ENCODE measurements at places on chromosomes 5 and 9. TPM values are rescaled to one million over a fixed set of nuclear protein-coding genes. Genes with fewer than 3 reads are reported as not detected.

Gene INIP
- 25.5 TPM for total RNA-seq

Gene SMIM23
- not detected for total RNA-seq

Gene TBC1D2
- 61.8 TPM for total RNA-seq

Gene FBXL7
- 54.5 TPM for total RNA-seq

Gene IL3
- not detected for total RNA-seq

Gene PFDN1
- total RNA-seq, result 98.2 TPM

Gene S1PR3
- total RNA-seq, result 25.8 TPM

Gene PAEP
- not detected for total RNA-seq

Gene CDO1
- 536 TPM for total RNA-seq

Gene DCAF10
- 19.2 TPM for total RNA-seq

Gene NADK2
- 20.1 TPM for total RNA-seq

Gene MYORG
- 4.8 TPM for total RNA-seq

Gene WNT8A
- total RNA-seq, result not detected

Gene NTNG2
- total RNA-seq, result 1.2 TPM

Gene CEP72
- total RNA-seq, result 3.7 TPM

Gene PTPRD
- total RNA-seq, result 13.2 TPM

Gene MARCHF11
- total RNA-seq, result not detected

Gene ZNF879
- total RNA-seq, result 1.8 TPM

Gene NR5A1
- not detected for total RNA-seq

Gene CD72
- 6.0 TPM for total RNA-seq

Gene MAMDC4
- total RNA-seq, result 3.8 TPM

Gene PCAT7
- total RNA-seq, result not detected

Gene COL5A1
- 78.3 TPM for total RNA-seq

Gene LSM11
- total RNA-seq, result 4.2 TPM

Gene ARL14EPL
- 0.21 TPM for total RNA-seq

Gene IFNA21
- not detected for total RNA-seq

Gene PHF24
- 0.21 TPM for total RNA-seq

Gene ZNF618
- total RNA-seq, result 11.6 TPM

Gene PIP5KL1
- not detected for total RNA-seq

Gene KIF4B
- total RNA-seq, result not detected

Gene TRIP13
- total RNA-seq, result 0.66 TPM

Gene LRRC19
- not detected for total RNA-seq

Gene OTULINL
- total RNA-seq, result 3.8 TPM

Gene EQTN
- 2.7 TPM for total RNA-seq

Gene GNA14
- total RNA-seq, result 7.1 TPM

Gene SPINK7
- not detected for total RNA-seq

Gene SH3TC2
- total RNA-seq, result 77.4 TPM

Gene MACIR
- total RNA-seq, result 14.1 TPM

Gene ZNF622
- total RNA-seq, result 16.6 TPM

Gene CYLC2
- total RNA-seq, result not detected

Gene LHX3
- not detected for total RNA-seq

Gene FRRS1L
- total RNA-seq, result 12.6 TPM

Gene SPATA31A3
- not detected for total RNA-seq

Gene SOX30
- not detected for total RNA-seq

Gene ACOT12
- total RNA-seq, result not detected

Gene ARID3C
- total RNA-seq, result 0.30 TPM

Gene ZCCHC7
- total RNA-seq, result 17.5 TPM

Gene CCDC171
- total RNA-seq, result 9.9 TPM

Gene GDNF
- total RNA-seq, result not detected

Gene GPR151
- not detected for total RNA-seq

Gene PCDHA12
- total RNA-seq, result 3.3 TPM

Gene FOXD4L6
- total RNA-seq, result 1.3 TPM

All from tibial nerve (tissue), 4 donors.